ENCODE measurements at places on chromosomes 3 and 15. TPM values are rescaled to one million over a fixed set of nuclear protein-coding genes. Genes with fewer than 3 reads are reported as not detected.

VGLL3 gene
- total RNA-seq = 170 TPM

PAQR5 gene
- not detected for total RNA-seq

DGKG gene
- total RNA-seq = 1.7 TPM

GUCA1C gene
- total RNA-seq = not detected

FHIT gene
- 3.8 TPM for total RNA-seq

ZBBX gene
- total RNA-seq = not detected

KNG1 gene
- not detected for total RNA-seq

CSTA gene
- total RNA-seq = not detected

PPIP5K1 gene
- 30.4 TPM for total RNA-seq

ACKR4 gene
- 0.22 TPM for total RNA-seq

Measured in chondrocyte (in vitro differentiated cells).